ENCODE measurements at places on chromosomes 5 and 9.
A peak's percentile ranks its signal among the peaks of the same experiment; 100 is the strongest.

- no peak overlapping the region for H3K4me3 ChIP-seq
- H3K4me1 ChIP-seq, result no peaks in the 10 kb centered on the region
- peaks cover 2% of the 10 kb centered on the region for H3K27me3 ChIP-seq
- no peak overlapping the region for H3K27ac ChIP-seq
These were observed 405.4 kb downstream of the DMAC1 start for GRCh38 chr9:7394002-7394774.

- no peak for DNase-seq
- no peaks in the 10 kb centered on the region for H3K36me3 ChIP-seq
- no peak overlapping the region for H3K27ac ChIP-seq
- H3K4me1 ChIP-seq, result peaks cover 10% of the 10 kb centered on the region
- H3K4me3 ChIP-seq, result peak overlapping the region; percentile 49
These were observed 5.6 kb downstream of the ADAMTS13 start for GRCh38 chr9:133427658-133428348.

GRCh38 chr5:26553079-26553478, 485.3 kb downstream of the CDH9 start:
- DNase-seq, result no peak
- no peaks in the 10 kb centered on the region for H3K36me3 ChIP-seq
- H3K4me1 ChIP-seq, result no peaks in the 10 kb centered on the region
- no peaks in the 10 kb centered on the region for H3K27me3 ChIP-seq
- no peak overlapping the region for H3K4me3 ChIP-seq

DNA sequence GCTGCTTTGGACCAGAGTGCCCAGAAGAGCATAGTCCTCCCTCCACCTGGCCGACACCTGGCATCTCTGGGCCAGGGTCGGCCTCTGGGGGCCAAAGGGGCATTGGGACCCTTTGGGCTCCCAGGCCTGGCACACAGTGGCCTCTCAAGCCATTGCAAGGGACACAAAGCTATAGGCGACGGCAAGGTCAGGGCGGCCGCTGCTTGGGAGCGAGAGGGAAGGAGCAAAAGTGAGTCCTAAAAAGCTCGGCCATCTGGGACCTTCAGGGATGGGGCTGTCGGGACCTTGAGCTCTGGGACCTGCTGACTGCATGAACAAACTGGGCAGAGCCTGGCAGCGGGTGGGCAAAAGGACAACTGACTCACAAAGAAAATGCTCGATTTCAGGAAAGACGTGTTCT, 13.9 kb downstream of the DBH start:
- DNase-seq, result no peak
- H3K4me1 ChIP-seq, result peaks cover 6% of the 10 kb centered on the region
- no peak overlapping the region for H3K27ac ChIP-seq
- H3K4me3 ChIP-seq, result no peak overlapping the region
- H3K36me3 ChIP-seq, result no peaks in the 10 kb centered on the region

- H3K4me1 ChIP-seq, result no peaks in the 10 kb centered on the region
- H3K36me3 ChIP-seq, result peaks cover 82% of the 10 kb centered on the region
- DNase-seq, result no peak
- H3K4me3 ChIP-seq, result no peak overlapping the region
These were observed 28.0 kb downstream of the SKP2 start for GRCh38 chr5:36179950-36180349.

DNA sequence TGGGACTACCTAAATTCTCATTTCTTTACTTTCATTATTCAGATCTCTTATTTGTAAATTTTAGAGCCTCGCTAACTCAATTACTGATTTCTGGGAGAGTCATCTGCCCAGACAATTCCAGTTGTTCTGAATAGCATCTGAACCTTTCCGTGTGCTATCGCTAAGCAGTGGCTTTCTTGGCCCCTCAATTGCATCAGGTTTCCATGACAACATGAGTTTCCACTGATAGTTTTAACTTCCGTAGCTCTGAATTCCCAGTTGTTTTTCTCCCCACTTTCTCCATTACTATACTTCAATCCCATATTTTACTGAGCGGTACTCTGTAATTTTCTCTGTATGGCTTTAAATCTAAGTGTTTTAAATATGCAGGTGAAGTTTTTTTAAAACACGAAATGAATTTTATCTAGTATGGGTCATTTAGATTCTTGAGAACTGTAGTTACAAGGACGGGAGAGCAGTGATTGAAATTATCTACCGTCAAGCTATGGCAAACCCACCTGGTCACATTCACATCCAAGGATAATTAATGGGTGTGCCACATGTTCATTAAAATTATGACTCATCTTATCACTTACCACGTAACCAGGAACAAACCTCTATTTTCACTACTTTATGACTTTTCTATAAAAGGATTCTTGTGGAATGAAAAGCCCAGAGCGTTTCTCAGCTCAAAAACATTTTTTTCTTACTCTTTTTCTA, 223.5 kb upstream of the PCSK5 start:
- no peak overlapping the region for H3K4me3 ChIP-seq
- no peak overlapping the region for H3K27ac ChIP-seq
- no peaks in the 10 kb centered on the region for H3K36me3 ChIP-seq
- H3K4me1 ChIP-seq, result no peaks in the 10 kb centered on the region
- no peak for DNase-seq
- H3K27me3 ChIP-seq, result peaks cover 4% of the 10 kb centered on the region

DNA sequence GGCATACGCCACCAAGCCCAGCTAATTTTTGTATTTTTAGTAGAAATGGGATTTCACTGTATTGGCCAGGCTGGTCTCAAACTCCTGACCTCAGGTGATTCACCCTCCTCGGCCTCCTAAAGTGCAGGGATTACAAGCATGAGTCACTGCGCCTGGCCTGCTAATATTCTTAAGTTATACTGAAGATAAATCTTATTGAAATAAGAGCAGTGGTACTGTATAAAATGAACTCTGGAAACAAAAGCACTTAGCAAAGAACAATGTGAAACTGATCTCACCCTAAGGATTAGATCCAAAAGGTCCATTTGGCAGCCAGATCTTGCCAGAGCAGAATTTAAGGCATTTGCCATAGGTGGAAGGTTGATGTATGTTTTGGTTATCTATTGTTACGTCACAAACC, 27.1 kb downstream of the CYSTM1 start:
- H3K36me3 ChIP-seq, result peaks cover 5% of the 10 kb centered on the region
- H3K4me1 ChIP-seq, result no peaks in the 10 kb centered on the region
- H3K27ac ChIP-seq, result no peak overlapping the region
- no peaks in the 10 kb centered on the region for H3K27me3 ChIP-seq

GRCh38 chr5:98428806-98429205, 344.7 kb upstream of the RGMB start:
- H3K27ac ChIP-seq, result no peak overlapping the region
- H3K4me3 ChIP-seq, result no peak overlapping the region
- H3K36me3 ChIP-seq, result no peaks in the 10 kb centered on the region
- peaks cover 4% of the 10 kb centered on the region for H3K27me3 ChIP-seq
- H3K4me1 ChIP-seq, result no peaks in the 10 kb centered on the region

Measured in naive thymus-derived CD8-positive, alpha-beta T cell (primary cell).